ENCODE measurements at places on chromosomes 4 and X.
A peak's percentile ranks its signal among the peaks of the same experiment; 100 is the strongest.

DNA sequence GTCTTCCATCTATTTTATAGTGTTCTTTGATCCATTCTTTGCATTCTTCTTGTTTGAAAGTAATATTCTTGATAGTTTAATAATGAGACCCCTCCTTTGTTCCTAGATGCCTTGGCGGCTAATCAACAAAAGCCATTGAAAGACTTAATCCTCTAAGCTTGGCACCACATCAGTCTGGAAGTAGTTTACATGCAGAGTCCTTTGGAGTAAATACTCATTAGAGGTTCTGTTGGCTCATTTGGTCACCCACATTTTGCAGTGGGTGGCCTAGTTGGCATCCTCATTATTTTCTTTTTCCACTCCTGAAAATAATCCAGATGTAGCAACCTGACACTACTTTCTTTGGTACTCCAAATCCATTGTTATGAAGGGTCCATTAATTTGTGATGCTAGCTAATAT lies 64.5 kb downstream of the DKK2 start:
- no peak overlapping the region for H3K4me3 ChIP-seq
- no peak for DNase-seq
- H3K27ac ChIP-seq: no peak overlapping the region
- no peaks in the 10 kb centered on the region for H3K27me3 ChIP-seq

GRCh38 chr4:77093401-77093800 lies 17.6 kb upstream of the CCNI start:
- no peak for DNase-seq
- no peak overlapping the region for H3K4me3 ChIP-seq
- H3K27ac ChIP-seq: no peak overlapping the region

DNA sequence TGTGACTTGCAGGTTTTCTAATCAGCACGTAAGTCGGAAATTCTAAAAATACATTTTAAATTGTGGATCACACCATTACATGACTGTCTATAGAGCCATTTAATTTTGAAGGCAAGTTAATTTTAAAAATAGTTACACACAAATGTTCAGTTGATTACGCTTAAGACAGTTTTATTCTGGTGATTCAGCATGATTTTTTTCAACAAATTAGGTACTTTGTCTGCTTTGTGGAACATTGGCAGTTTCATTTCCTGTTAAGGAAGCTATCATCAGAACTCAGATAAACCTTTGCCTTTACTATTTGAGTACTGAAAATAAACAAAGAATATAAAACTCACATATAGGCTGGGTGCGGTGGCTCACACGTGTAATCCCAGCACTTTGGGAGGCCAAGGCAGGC lies 19.5 kb downstream of the SAT1 start:
- DNase-seq: peak; percentile 80
- H3K4me3 ChIP-seq: peak overlapping the region; percentile 35
- H3K4me1 ChIP-seq: peaks cover 36% of the 10 kb centered on the region
- no peaks in the 10 kb centered on the region for H3K27me3 ChIP-seq
- no peaks in the 10 kb centered on the region for H3K36me3 ChIP-seq

- DNase-seq: no peak
- peaks cover 60% of the 10 kb centered on the region for H3K36me3 ChIP-seq
- H3K4me3 ChIP-seq: no peak overlapping the region
- H3K27me3 ChIP-seq: no peaks in the 10 kb centered on the region
Observed at GRCh38 chrX:47200385-47201150, 6.9 kb downstream of the UBA1 start.

- no peaks in the 10 kb centered on the region for H3K27me3 ChIP-seq
- DNase-seq: no peak
- H3K27ac ChIP-seq: no peak overlapping the region
- H3K4me1 ChIP-seq: no peaks in the 10 kb centered on the region
- no peak overlapping the region for H3K4me3 ChIP-seq
Observed at GRCh38 chr4:158134222-158134621, 38.6 kb downstream of the GASK1B start.
